ENCODE measurements at places on chromosomes 5 and 9.

GRCh38 chr5:87452837-87453236 is 40.1 kb upstream of the CCNH start:
- ATAC-seq = no peak

- no peak for ATAC-seq
Observed at GRCh38 chr5:156515121-156515520, 188.2 kb downstream of the SGCD start.

DNA sequence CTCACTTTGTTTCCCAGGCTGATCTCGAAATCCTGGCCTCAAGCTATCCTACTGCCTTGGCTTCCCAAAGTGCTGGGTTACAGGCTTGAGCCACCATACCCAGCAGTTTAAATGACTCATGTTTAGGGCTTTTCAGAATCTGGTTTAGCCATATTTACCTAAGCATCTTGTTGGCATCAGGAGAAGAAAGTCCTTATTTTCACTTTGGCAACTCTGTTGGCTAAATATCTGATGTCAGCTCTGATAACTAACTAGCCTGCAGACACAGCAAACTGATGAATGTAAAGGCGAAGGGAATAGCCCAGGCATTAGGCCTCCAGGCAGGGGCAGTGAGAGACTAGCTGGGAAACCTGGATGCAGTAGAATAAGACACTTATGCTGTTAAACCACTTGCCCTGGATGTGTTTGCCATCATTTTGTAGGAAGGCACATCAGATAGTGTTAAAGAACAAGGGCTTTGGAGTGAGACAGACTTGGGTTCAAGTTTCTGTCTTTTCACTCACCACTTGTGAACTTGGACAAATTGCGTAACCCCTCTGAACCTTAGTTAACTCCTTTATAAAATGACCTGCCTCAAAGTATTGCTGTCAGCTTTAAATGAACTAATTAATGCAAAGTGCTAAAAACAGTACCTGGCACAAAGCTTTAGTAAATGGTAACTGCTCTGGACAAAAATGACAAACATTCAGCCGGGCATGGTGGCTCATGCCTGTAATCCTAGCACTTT is 34.7 kb upstream of the GARNL3 start:
- ATAC-seq = no peak

DNA sequence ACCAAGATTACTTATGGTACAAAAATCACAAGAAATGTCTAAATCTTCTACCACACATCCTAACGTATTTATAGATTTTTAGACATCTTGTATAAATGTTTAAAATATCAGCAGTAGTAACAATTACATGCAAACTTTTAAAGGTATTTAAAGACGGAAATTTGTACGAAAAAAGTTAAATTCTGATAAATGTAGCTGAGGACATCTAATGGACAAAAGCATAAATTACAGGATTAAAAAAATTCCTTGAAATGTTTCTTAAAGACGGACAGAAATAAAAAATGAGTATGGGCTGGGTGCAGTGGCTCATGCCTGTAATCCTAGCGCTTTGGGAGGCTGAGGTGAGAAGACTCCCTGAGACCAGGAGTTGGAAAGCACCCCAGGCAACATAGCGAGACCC is 15.8 kb downstream of the ERCC8 start:
- ATAC-seq = no peak

DNA sequence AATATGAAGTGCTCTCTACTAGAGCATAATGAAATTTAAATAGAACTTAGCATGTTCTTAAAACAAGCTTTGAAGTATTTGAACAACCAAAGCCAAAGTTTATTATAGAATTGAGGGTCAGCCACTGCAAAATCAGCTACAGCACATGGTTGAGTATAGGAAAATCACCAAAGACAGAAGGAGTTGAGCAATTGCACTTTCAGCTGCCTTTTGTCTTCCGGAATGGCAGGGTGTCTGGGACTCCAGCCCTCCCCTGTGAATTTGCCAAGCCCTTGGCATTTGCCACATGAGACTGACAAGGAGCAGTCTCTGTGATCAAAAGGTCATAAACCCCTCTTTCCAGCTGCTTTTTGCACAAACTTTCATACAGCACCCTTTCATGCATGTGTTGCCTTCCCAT is 8.5 kb upstream of the LURAP1L start:
- ATAC-seq = no peak

DNA sequence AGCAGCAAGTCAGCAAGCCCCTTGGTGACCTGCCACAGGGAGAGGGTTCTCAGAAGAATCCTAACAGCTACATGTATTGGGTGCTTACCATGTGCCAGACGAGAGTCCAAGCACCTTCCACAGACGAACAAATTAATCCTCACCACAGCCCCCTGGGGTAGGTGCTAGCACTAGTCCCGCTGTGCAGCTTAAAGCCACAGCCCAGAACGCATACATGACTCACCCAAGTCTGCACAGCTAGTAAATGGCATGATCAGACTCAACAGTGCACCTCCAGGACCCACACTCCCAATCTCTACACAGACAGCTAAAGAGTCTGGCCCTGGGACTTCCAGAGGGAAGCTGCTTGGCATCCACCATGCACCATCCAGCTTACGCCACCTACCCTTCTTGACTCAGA is 111.5 kb downstream of the PAX5 start:
- ATAC-seq = no peak

GRCh38 chr5:65825408-65826328 is 100.7 kb upstream of the ERBIN start:
- ATAC-seq = no peak

DNA sequence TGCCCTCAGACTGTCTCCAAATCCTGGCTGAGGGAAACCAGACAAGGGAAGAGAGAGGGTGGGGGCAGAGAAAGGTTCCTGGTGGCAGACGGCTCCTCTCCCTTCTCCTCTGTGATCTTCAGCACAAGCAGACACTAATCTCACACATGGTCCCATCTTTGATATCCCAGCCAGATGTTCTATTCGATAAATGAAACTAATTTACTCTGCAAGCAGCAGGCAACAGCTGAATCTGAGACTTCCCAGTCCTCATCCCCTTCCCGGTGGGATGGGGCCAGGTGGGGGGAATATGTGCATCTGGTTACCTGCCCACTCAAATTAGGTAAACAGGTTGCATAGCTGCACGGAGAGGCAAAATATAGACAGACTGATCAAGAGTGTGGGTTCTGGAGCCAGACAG is 208.9 kb upstream of the PANK3 start:
- ATAC-seq = no peak

GRCh38 chr9:109121232-109121796 is 1.6 kb upstream of the TMEM245 start:
- ATAC-seq = no peak

DNA sequence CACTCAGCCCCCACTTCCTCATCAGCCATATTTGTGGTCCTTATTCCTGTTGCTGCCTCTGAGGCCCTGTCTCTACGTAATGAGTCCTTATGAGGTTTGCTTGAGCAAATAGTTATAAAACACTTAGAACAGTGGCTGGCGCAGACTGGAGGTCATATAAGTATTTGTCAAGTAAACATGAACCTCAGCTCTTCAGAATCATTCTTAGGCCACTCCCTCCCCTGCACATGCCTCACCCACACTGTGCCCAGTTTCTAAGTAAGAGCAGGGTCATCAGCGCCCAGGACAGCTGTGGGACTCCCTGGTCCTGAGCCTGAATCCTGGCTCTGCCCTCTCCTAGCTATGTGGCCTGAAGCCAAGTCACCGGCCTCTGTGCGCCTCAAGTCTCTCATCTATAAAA is 4.0 kb downstream of the ST6GALNAC4 start:
- ATAC-seq = no peak

DNA sequence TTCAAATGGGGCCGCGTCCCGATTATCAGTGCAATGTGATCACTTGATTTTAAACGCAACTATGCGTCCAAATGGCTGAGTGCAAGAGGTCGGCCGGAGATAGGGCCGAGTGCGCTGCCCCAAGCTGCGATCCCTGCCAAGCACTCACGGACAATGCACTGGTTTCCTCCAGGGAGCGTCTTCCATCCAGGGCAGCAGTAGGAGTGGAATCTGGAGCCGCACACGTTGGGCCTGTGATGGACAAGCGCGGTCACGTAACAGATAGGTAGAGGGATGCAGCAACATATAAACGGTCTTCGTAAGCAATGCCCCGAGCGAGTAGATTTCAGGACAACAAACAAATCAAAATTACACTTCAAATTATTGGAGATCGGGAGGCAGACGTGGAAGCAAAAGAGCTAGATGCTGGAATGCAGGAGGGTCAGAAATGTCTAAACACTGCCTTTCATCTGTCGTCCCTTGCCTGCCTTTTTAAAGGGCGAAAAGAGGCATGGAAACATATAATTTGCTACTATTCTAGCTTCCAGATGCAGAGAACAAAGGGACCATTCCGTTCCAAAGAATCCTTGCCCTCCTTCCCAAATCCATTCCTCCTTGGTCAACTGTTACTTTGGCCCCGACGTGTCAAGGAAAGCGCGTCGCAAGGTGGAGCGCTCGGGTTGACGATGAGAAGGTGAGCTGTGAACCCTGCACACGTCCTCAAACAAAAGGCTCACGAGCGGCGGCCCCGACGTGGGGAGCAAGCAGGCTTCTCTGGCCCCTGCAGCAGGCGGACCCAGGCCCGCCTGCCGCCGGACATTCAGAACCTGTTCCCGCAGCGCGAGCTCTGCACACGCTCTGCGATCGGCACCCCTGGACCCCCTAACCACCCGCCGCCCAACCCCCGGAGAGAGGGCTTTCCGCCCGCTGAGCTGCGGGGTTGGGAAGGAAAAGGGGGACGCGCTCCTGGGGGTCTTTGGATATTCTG is 1.5 kb downstream of the FBN2 start:
- no peak for ATAC-seq

DNA sequence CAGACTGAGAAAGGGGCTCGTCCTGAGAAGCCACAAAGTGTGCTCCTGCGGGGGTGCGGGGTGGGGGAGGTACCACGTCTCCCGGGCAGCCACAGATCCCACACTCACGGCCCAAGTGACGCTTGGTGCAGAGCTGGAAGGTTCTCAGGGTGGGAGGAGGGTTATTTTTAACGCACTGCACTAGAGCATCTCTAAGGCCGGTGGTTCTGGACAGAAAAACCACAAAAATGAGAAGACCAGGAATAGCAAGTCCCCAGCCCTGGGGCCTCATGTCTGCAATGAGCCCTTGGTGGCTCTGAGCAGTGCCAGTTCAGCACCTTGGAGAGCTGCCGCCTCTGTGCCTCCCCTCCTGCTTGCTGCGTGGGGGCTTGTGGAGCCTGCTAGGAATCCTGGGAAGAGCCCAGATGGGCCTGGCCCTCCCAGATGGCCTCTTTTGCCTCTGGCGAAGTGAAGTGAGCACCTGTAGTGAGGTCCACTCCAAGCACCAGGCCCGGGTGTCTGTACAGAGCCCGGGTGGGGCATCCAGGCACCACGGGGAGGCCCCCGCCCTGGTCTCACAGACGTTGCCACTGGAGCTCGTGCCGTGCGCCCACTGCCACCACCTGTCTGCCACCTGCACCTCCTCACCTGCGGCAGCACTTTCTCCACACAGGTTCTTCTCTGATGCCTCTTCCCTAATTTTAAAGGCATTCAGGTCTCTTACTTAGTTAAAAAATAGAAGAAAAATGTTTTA is 48.9 kb upstream of the CACNA1B start:
- no peak for ATAC-seq

DNA sequence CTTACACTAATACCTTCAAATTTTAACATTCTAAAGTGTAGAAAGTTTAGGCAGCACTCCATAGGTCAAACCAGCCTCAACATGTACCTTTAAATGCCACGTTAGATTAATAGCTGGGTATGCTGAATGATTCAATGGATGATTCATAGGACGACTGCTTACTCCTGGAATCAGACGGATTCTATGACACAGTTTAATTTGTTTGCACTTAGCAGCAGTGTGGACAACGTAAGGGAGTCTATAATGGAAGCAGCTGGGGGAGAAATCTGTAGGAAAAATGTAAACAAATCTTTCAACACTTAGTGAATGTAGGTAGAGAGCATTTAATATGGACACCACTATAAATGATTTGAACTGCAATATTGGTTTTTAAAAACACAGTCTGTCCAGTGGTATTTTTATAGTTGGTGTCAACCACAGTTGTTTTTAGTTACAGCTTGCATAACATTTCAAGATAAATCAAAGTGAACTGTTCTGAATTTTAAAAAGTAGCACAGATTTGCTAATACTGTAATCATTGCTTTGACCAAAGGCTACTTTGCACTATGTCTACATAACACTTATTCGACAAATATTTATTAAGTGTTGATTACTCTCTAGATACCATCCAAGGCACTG is 701.5 kb upstream of the MEF2C start:
- no peak for ATAC-seq

- ATAC-seq = no peak
Observed at GRCh38 chr9:101139082-101139481, 110.6 kb downstream of the PLPPR1 start.

DNA sequence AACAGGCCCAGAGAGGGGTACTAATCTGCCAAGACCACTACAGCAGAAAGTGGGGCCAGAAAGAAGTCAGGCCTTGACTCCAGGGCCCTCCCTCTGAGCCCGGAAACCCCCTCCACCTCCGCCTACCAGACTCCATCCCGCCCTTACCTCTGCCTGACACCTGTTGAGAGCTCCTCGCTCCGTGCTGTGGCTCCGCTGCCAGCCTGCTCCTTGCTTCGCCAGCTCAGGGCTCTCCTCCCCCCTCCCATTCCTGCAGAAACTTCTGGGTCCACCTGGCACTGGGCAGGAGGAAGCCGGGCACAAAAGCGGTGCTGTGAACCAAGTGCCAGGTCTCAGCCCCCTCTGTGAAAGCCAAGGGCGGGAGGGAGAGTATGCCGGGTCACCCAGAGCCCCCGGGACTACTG is 6.4 kb upstream of the ST6GALNAC6 start:
- ATAC-seq = no peak

GRCh38 chr9:133783331-133783731 is 45.2 kb upstream of the SARDH start:
- ATAC-seq = no peak

GRCh38 chr9:106864373-106865143 is 1.6 kb downstream of the ZNF462 start:
- no peak for ATAC-seq

DNA sequence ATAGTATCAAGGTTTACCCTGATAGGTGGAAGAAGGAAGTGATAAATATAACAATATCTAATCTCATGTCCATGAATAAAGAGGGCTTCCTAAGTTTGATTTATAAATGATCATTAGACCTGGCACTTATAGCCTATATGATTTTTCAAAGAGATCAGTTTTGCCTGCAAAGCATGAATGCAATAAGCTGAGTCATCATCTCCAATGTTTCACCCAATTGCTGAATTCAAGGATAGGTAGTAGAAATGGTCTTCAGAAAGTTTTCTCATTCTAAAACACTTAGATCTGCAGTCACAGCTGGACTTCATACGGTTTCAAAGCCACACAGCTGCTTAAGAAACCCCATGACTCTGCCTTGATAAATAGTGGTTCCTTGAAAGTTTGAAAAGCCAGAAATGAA is 1722.8 kb downstream of the MAT2B start:
- ATAC-seq = no peak

GRCh38 chr9:110638381-110638954 is 30.1 kb upstream of the MUSK start:
- no peak for ATAC-seq

DNA sequence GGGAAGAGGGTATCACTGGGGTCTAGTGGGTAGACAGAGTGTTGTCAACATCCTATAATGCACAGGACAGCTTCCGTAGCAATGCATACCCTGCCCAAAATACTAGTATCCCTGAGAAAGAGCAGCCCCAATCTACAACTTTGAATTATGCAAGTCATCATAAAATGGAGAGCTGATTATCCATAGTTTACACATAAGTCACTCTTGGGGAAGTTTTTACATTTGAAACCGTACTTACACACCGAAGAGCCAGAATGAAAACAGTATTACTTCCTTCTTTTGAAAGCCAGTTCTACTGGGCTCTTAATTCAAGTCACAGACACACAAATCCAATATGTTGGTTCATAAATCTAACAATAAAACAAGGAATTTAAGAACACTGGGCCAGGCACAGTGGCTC is 21.6 kb downstream of the RNF145 start:
- no peak for ATAC-seq

GRCh38 chr9:113940077-113940476 is 64.0 kb downstream of the ZNF618 start:
- no peak for ATAC-seq
